ENCODE measurements at places on chromosomes 5 and 9. TPM values are rescaled to one million over a fixed set of nuclear protein-coding genes. Genes with fewer than 3 reads are reported as not detected.
A peak's percentile ranks its signal among the peaks of the same experiment; 100 is the strongest.

The CCL28 gene
- 16.8 TPM for total RNA-seq

GRCh38 chr5:148873690-148874485 lies 47.5 kb downstream of the ADRB2 start:
- no peaks in the 10 kb centered on the region for H3K36me3 ChIP-seq
- DNase-seq, result no peak
- no peak overlapping the region for H3K4me3 ChIP-seq
- no peak overlapping the region for H3K27ac ChIP-seq
- no peaks in the 10 kb centered on the region for H3K27me3 ChIP-seq

The LCN12 gene
- total RNA-seq, result 1.9 TPM

DNA sequence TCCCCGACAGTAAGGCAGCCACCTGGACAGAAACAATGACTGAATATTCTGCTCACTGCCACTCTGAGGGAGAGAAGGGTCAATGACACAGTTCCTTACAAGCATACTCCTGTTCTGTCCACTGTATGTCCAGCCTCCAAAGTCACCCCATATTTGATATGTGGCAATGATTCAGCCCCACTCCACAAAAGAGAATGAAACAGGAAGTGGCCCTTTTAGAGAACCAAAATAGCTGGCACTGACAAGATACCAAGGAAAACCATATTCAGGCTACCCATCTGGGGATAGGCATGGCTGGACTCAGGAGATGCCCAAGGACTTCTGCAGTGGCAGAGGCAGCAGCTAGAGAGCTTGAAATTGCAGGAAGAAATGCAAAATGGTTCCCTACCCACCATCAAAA lies 12.8 kb upstream of the GFRA3 start:
- DNase-seq, result peak; percentile 15
- no peaks in the 10 kb centered on the region for H3K27me3 ChIP-seq
- H3K4me3 ChIP-seq, result no peak overlapping the region
- no peaks in the 10 kb centered on the region for H3K36me3 ChIP-seq

DNA sequence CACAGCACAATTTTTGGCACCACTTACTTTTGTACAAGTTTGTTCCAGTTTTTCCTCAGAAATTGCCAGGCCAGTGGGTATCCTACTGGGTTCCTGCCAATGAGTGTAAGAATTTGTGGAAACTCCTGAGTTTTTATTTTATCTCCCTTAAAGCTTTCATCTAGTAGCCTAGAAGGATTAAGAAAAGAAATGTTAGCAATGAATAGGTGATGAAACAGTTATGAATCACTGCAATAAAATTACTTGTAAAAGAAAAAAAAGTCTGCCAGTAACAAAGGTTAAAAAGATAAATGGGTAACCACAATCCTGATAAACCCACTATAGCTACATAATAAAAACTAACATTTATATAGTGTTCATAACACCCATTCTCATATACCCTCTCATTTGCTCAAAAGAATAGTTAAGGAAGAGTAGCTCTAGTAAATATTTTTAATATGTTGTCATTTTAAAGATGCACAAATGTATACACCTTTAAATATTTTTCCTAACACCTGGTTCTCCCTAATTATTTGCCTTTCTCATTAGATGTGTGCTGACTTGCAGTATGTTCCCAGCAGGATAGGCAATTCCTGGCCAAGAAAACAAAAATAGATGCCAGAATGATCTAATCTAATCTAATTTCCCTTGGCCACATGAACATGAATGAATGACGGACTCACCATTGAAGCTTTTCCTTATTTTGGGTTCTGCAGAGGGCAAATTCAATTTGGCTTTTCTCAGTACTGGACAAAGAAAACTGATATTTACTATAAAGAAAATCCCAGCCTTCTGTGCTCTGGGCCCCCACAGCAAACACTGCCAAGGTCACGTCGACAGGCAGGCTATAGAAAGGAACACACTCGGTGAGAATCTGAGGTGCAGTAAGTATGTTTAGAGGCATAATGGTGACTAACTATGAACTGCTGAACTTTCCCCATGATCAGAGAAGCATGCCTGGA lies 26.4 kb downstream of the ERAP1 start:
- no peak overlapping the region for H3K4me3 ChIP-seq
- H3K27ac ChIP-seq, result no peak overlapping the region
- DNase-seq, result no peak
- no peaks in the 10 kb centered on the region for H3K4me1 ChIP-seq

The APBA1 gene
- 0.34 TPM for total RNA-seq

DNA sequence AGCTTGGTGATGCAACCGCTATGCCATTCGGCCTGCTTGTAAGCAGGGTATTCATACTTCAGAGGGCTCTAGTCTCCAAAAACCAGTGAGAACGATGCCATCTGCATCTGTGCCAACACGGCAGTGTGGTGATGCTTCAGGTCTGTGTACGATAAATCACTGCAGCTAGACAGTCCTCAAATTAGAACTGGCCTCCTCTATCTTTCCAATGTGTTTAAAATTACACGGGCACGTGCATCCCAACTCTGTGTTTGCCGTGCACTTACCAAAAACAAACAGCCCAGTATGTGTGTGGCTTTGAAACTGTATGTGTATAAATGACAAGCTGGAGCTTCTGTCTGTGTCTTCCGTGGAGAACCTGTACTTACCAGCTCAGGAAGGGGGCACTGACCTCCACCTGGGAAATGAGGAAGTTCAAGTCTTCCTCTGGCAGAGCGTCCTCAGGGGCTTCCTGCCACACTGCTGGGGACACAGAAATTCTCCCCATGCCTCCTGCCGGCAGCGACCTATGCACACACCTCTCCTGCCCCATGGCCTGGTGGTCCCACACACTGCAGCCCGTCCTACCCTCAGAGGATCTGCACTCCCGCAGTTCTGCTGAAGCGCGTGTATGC lies 12.3 kb downstream of the MED10 start:
- no peak overlapping the region for H3K4me3 ChIP-seq
- no peak for DNase-seq
- H3K4me1 ChIP-seq, result peaks cover 6% of the 10 kb centered on the region
- H3K36me3 ChIP-seq, result peaks cover 32% of the 10 kb centered on the region
- H3K27ac ChIP-seq, result no peak overlapping the region

DNA sequence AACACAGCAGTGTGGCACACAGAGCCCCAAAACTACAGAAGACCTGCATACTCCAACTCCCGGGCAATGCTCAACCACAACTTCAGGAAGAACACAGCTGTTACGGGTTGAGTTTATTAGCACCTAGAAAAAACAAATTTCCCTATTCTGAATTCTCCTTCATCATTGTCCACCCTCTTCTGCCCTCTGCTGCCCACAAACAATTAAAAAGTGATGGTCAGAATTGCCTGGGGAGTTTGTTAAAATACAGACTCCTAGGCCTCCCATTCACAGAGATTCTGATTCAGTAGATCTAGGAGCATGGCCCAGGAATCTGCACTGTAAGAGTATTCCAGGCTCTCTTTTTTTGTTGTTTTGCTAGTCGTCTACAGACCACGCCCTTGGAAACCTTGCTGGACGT lies 310.6 kb downstream of the NDUFS4 start:
- H3K36me3 ChIP-seq, result no peaks in the 10 kb centered on the region
- no peak overlapping the region for H3K4me3 ChIP-seq
- H3K27ac ChIP-seq, result no peak overlapping the region
- no peaks in the 10 kb centered on the region for H3K4me1 ChIP-seq

DNA sequence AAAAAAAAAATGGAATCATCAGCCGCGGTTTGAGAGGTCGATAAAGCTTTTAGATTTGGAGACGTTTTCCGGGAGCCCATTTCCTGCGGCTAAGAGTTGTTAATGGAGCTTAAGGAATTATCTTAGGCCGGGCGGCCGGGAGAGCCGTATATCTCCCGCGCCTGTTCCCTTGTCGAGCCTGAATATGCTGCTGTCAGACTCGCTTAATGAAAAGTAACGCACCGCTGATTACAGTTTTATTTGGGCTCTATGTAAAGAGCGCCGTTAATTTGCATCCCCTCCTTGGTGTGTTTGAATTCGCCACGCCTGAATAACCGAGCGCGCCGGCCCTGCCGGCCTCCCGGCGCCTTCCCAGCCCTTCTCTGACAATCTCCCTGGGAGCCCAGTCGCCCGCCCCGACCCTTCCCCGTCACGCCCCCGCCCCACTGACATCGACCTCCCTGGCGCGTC lies 7.9 kb downstream of the IRX4 start:
- no peak overlapping the region for H3K4me3 ChIP-seq
- H3K27me3 ChIP-seq, result peaks cover 51% of the 10 kb centered on the region
- no peak for DNase-seq
- H3K27ac ChIP-seq, result no peak overlapping the region

- DNase-seq, result no peak
- no peak overlapping the region for H3K27ac ChIP-seq
- no peaks in the 10 kb centered on the region for H3K36me3 ChIP-seq
- H3K27me3 ChIP-seq, result no peaks in the 10 kb centered on the region
These were observed 14.3 kb downstream of the YTHDC2 start for GRCh38 chr5:113527746-113528145.

The CDH9 gene
- total RNA-seq, result not detected

GRCh38 chr9:132163457-132163875 lies 1.6 kb downstream of the NTNG2 start:
- DNase-seq, result no peak
- H3K27ac ChIP-seq, result no peak overlapping the region
- H3K36me3 ChIP-seq, result no peaks in the 10 kb centered on the region
- H3K4me1 ChIP-seq, result peaks cover 26% of the 10 kb centered on the region
- no peak overlapping the region for H3K4me3 ChIP-seq

The EPB41L4B gene
- total RNA-seq, result 2.5 TPM

DNA sequence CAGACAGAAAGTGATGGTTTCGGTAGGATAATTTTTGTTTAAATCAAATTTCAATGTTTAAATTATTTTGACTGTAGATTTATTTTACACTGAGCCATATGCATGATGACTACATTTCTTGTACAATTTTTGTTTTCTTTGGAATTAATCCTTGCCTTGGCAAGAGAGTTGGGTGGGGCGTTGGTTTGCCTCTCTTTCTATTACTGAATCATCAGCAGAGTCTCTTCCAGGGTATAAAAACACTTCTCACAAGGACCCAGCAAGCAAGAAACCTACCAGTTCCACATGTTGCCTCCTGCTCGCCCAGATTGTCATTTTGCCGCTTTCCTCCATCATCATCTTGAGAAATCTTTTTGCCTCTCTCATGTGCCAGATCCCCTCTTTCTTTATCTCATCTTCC lies 455.0 kb upstream of the DMAC1 start:
- no peaks in the 10 kb centered on the region for H3K36me3 ChIP-seq
- H3K27me3 ChIP-seq, result no peaks in the 10 kb centered on the region
- no peak for DNase-seq
- no peak overlapping the region for H3K4me3 ChIP-seq
- no peak overlapping the region for H3K27ac ChIP-seq

The CDH12 gene
- not detected for total RNA-seq

The GPR150 gene
- total RNA-seq, result 0.27 TPM

GRCh38 chr9:794386-794785 lies 47.1 kb upstream of the DMRT1 start:
- no peak overlapping the region for H3K4me3 ChIP-seq
- no peaks in the 10 kb centered on the region for H3K27me3 ChIP-seq
- H3K27ac ChIP-seq, result no peak overlapping the region
- no peaks in the 10 kb centered on the region for H3K4me1 ChIP-seq
- H3K36me3 ChIP-seq, result no peaks in the 10 kb centered on the region
- DNase-seq, result no peak

The ENTREP1 gene
- total RNA-seq, result not detected

DNA sequence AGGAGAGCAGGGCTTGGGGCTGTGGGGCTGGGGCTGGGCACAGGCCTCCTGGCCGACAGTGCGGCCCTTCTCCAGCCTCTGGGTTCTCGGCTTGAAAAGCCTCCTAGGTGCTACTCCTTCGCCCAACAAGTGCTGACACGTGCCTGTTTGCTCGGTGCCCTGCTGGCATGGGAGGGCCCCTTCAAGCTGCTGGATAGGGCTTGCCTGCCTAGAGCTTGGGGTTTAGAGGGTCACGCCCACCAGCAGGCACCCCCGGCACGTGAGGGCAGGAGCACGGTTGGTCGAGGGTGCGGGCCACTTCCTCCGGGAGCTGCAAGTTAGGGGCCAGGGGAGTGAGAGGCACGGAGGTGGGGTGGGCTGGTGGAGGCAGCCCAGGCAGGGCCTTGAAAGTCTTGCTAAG lies 106.2 kb downstream of the RXRA start:
- H3K27me3 ChIP-seq, result no peaks in the 10 kb centered on the region
- no peak for DNase-seq
- no peaks in the 10 kb centered on the region for H3K4me1 ChIP-seq
- H3K4me3 ChIP-seq, result no peak overlapping the region
- no peaks in the 10 kb centered on the region for H3K36me3 ChIP-seq

DNA sequence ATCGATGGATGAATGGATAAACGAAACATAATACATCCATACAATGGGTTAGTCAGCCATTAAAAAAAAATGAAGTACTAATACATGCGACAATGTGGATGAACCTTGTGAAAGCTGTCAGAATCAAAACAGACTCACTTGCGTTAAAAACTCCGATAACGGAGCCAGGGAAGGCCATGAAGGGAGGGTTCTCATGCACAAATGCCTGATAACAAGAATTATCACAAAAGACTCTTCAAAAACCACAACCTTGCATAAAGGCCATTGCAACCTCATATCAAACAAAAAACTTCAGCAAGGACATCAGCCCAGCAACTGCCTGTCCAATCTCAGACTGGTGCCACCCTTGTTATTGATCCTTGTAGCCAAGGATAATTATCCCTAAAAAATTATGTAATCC lies 13.7 kb downstream of the ERMP1 start:
- no peak for DNase-seq
- no peak overlapping the region for H3K27ac ChIP-seq
- no peaks in the 10 kb centered on the region for H3K4me1 ChIP-seq
- H3K4me3 ChIP-seq, result no peak overlapping the region
- no peaks in the 10 kb centered on the region for H3K27me3 ChIP-seq
- peaks cover 12% of the 10 kb centered on the region for H3K36me3 ChIP-seq

- H3K4me3 ChIP-seq, result no peak overlapping the region
- no peak overlapping the region for H3K27ac ChIP-seq
- DNase-seq, result no peak
- no peaks in the 10 kb centered on the region for H3K4me1 ChIP-seq
These were observed 111.2 kb downstream of the UNC13B start for GRCh38 chr9:35272989-35273388.

DNA sequence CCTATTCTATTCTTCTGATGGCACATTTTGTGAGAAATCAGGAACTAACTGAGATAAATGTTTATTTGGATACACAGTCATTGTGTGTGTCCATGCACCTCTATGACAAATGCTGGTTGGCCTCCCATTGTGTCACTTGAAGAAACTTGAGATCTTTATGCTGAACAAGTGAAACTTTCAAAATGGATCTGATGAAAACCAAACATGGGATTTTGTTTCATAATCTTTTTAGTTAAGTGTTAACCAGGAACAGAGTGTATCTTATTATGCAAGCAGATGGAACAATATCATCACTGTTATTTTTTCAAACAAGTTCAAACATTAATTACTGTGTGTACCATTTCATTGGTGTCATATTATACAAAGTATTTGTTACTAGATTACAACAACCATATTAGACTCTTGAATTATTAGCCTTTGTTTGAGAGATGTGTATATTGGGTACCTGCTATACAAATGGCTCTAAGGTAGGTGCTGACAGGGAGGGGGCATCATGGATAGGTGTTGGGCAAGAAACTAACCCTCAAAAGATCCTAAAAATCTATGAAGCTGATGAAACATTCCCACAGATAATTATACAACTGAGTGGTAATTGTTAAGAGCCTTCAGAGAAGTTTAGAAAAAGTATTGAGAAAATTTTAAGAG lies 159.8 kb downstream of the PALM2AKAP2 start:
- H3K4me3 ChIP-seq, result no peak overlapping the region
- H3K4me1 ChIP-seq, result peaks cover 13% of the 10 kb centered on the region
- no peak for DNase-seq
- H3K27me3 ChIP-seq, result no peaks in the 10 kb centered on the region
- no peaks in the 10 kb centered on the region for H3K36me3 ChIP-seq
- H3K27ac ChIP-seq, result no peak overlapping the region

GRCh38 chr5:125129151-125129806 lies 382.8 kb upstream of the ZNF608 start:
- H3K27me3 ChIP-seq, result no peaks in the 10 kb centered on the region
- no peaks in the 10 kb centered on the region for H3K36me3 ChIP-seq
- DNase-seq, result no peak
- no peak overlapping the region for H3K27ac ChIP-seq
- no peaks in the 10 kb centered on the region for H3K4me1 ChIP-seq

The HTR4 gene
- not detected for total RNA-seq

All from B cell (primary cell).